Stimulated activated CD4-positive, alpha-beta T cell treated with anti-CD3 and anti-CD28 coated beads, TNF-alpha, amount 100 ng/mL, for 48 hours (primary cell): ENCODE measurements at places on chromosomes 3 and 15.

- DNase-seq: no peak
Measured at GRCh38 chr15:47027322-47027946, 689.9 kb upstream of the SEMA6D start.

DNA sequence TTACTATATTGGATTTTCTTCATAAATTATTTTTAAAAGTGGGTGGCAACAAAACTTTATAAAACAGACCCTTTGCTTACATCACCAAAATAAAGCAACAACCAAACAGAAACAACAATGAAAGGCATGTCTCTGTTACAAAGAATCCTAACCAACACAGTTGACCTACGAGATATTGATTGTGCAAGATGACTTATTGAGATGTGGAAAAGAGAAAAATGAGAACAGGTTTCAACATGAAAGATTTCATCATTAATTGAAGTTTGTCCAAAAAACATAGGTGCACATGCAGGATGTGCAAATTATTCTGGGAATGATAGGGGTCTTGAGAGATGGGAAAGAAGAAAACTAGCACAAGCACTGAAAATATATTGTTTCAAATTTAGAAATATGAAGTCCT is 9.0 kb downstream of the GMNC start:
- DNase-seq: no peak

GRCh38 chr15:33735637-33736247 is 232.6 kb upstream of the CHRM5 start:
- no peak for DNase-seq

- DNase-seq: no peak
Measured at GRCh38 chr3:10505050-10505790, at the start of gene ATP2B2. TSS of gene ATP2B2 (minus strand) at chr3:10505586. CDS start at chr3:10449543, 56,043 bp downstream.
